ENCODE measurements at places on chromosomes 3 and 15. TPM values are rescaled to one million over a fixed set of nuclear protein-coding genes. Genes with fewer than 3 reads are reported as not detected.

- H3K27ac ChIP-seq = no peak overlapping the region
- DNase-seq = no peak
- no peaks in the 10 kb centered on the region for H3K4me1 ChIP-seq
- H3K27me3 ChIP-seq = no peaks in the 10 kb centered on the region
- no peaks in the 10 kb centered on the region for H3K36me3 ChIP-seq
These were observed 976.0 kb downstream of the GBE1 start for GRCh38 chr3:80785475-80785874.

The IGF2BP2 gene
- total RNA-seq = 7.1 TPM

The B3GNT5 gene
- total RNA-seq = 3.1 TPM

The CLDN18 gene
- total RNA-seq = not detected

The IGDCC3 gene
- total RNA-seq = 0.27 TPM

Measured in adrenal gland (tissue), 19 donors.